Globus pallidus (tissue), 1 donor: ENCODE measurements at places on chromosomes 1 and 21.

GRCh38 chr1:59055908-59056719 lies 240.8 kb upstream of the FGGY start:
- DNase-seq = no peak

- peak; percentile 64 for DNase-seq
Observed at GRCh38 chr1:921011-921837, 2.5 kb upstream of the SAMD11 start.

DNA sequence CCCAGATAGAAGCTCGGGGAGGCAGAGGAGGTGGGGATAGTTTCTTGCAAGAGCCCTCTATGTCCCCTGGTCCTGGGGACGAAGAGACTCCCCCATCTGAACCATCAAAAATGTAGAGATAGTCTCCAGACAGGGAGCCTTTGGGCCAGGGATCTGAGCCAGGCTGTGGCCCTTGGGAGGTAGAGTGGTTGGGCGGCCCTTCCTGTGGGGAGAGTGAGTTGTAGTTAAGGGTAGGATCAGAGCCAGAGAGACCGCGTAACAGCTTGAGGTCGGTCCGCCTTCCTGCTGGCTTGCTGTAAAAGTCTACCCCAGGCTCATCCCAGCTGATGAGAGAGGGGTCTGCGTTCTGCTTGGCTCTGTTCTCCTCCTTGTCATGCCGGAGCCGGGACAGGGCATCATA lies 25.3 kb downstream of the PIK3C2B start:
- DNase-seq = no peak

DNA sequence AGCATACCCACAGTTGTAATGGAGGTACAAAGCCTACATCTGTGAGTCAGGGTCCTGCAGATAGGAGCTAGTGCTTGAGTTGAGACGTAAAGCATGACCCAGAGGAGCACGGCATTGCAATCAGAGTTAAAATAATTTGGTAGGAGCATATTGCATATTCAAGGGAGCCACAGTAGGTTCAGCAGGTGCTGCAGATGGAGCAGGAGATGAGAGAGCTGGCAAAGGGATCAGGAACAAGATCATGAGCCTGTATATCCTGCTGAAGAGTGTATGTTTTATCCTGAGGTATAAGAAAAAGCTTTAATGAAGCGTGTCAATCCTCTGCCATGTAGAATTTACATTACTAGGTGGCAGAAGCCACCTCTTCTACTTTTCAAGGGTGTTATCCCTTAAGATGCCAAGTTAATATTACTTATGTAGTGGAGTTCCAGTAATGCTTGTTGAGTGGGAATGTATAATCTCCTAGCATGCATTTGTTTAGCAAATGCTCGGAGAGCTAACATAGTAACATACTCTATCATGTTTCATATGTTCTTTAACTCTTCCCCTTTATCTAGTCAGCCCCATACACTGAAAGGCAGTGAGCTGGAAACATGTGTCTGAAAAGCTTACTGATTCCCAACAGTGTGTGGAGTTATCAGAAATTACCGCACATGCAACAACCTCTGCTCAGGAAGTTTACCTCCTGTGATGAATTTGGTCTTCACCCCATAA lies 300.3 kb downstream of the GRIK1 start:
- DNase-seq = no peak

DNA sequence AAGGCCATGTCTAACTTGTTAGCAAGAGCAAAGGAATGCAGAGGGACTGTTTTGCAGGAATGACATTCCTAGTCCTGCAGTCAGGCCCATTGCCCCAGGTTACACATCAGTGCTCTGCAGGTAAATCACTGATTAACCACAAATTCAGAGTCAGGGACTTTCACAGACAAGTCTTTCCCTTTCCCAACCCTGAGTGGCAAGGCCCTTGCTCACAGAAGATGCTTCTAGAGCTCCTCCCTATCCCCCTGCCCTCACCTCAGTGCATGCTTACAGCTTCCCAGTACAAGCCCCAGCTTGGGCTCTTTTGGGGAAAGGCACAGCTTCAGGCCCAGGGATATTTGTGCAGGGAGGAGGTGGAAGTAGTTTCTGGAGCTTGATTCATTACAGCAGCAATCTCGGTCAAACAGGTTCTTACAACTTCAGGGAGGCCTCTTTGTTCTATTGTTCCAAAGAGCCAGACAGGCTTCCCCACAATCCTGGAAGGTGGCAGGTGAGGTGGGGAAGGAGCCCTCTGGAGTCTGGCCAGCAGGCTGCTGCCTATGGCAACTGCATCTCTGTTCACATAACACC lies 53.9 kb downstream of the CASQ2 start:
- no peak for DNase-seq
